ENCODE measurements at places on chromosomes 1 and 21. TPM values are rescaled to one million over a fixed set of nuclear protein-coding genes. Genes with fewer than 3 reads are reported as not detected.

- no peaks in the 10 kb centered on the region for H3K36me3 ChIP-seq
- H3K4me1 ChIP-seq, result no peaks in the 10 kb centered on the region
- H3K4me3 ChIP-seq, result no peak overlapping the region
- no peaks in the 10 kb centered on the region for H3K27me3 ChIP-seq
- no peak for DNase-seq
- no peak overlapping the region for H3K27ac ChIP-seq
Observed at GRCh38 chr1:87864676-87865075, 536.0 kb downstream of the LMO4 start.

DNA sequence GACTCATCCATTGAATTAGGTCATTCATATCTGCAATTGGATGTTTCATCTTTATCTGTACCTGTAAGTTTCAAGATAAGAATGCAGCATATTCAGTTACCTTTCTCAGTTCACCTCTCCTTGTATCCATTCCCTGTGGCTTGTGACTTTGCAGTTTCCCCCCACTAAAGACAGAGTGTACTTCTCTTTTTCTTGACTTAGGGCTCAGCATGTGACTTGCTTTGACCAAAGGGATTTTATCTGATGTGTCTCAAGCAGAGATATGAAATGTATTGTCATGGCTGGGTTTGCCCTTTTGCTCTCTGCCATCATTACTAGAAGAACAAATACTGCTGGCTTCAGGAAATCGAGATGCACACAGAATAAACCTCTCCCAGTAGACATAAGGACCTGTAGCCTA is 754.8 kb downstream of the ADGRL2 start:
- H3K27ac ChIP-seq, result no peak overlapping the region
- no peak overlapping the region for H3K4me3 ChIP-seq
- no peaks in the 10 kb centered on the region for H3K27me3 ChIP-seq
- H3K4me1 ChIP-seq, result no peaks in the 10 kb centered on the region
- DNase-seq, result no peak
- no peaks in the 10 kb centered on the region for H3K36me3 ChIP-seq

DNA sequence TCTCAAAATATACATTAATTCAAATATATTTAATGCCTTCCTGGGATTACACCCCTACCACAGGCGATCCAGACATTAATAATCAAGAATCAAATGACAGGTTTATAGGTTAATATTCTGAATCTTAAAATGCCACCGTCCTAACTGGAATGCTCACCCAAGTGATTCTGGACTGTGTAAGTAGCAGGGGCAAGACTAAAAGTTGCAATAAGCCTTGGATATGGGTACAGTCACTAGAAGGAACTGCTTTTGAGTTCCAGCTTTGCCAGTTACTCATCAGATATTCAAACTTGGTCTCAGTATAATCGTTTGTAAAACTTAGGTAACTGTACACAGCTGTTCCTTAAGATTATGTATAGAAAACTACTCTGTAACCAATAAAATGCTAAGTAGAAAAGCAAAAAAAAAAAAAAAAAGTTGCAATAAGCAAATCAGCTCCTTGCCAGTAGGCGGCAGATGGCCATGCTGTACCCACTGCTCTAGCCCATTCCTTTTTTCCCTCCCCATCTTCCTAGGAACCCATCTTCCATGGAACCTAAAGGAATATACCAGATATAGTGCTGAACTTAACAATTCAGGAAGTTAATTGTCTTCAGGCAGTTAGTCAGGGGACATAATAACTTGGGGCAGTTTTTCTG is 10.5 kb downstream of the RO60 start:
- DNase-seq, result peak; percentile 19
- no peaks in the 10 kb centered on the region for H3K27me3 ChIP-seq
- no peak overlapping the region for H3K27ac ChIP-seq
- no peak overlapping the region for H3K4me3 ChIP-seq
- no peaks in the 10 kb centered on the region for H3K36me3 ChIP-seq

Gene PCBP3
- total RNA-seq, result 72.7 TPM

Data from glutamatergic neuron (in vitro differentiated cells).